Vagina (tissue), 2 donors: ENCODE measurements at places on chromosomes 2 and 18. TPM values are rescaled to one million over a fixed set of nuclear protein-coding genes. Genes with fewer than 3 reads are reported as not detected.

DCC gene
- total RNA-seq = not detected

EGR4 gene
- total RNA-seq = not detected

GRCh38 chr2:109197491-109198418 is 68.8 kb downstream of the SH3RF3 start:
- DNase-seq = no peak

GRCh38 chr2:144230448-144231085 is 289.4 kb downstream of the ZEB2 start:
- DNase-seq = no peak

DNA sequence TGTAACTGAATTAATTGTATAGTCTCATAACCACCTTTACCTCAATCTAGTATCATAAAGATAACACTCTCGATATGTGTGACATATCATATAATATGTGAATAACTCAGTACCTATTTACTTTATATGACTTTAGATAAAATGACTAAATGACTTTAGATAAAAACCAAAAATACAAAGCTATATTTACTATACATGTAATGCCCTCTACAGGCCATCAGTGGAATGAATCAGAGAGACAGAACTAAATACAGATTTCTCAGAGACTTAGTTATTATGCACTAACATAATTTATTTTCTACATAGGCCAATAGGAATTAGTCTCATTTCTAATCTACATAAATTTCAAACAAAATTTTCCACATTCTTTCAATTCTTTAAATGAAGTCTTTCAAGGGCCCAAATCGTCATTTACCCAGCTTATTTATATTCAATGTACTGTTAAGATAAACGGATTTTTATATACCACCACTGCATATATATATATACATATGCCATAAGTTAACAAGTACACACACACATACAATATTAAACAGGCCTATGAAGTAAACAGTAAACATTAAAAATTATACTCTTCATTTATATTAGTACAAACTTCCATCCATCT is 219.9 kb downstream of the EXOC6B start:
- DNase-seq = no peak

GRCh38 chr18:34978533-34978893 is 62.7 kb upstream of the MAPRE2 start:
- no peak for DNase-seq

GRCh38 chr2:98376996-98377395 is 30.7 kb downstream of the CNGA3 start:
- peak; percentile 72 for DNase-seq

GRCh38 chr2:159169187-159169586 is 117.3 kb downstream of the WDSUB1 start:
- no peak for DNase-seq

DNA sequence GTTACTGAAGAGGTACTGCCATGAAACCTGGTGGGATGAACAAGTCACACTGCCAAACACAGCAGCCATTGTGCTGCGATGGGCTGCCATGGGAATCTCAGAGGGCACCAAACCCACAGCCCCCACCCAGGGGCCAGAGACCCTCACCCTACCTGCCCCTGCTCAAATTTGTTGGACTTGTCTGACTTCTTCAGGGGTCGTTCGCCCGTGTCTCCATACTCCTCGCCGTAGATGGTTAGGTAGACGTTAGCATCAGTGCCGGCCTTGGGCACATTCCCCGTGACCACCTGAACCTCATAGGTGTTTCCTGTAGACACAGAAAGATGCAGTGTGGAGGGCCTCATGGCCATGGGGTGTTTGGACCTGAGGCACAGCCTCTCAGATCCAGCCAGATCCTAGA is 97.7 kb downstream of the LOXHD1 start:
- DNase-seq = no peak

DNA sequence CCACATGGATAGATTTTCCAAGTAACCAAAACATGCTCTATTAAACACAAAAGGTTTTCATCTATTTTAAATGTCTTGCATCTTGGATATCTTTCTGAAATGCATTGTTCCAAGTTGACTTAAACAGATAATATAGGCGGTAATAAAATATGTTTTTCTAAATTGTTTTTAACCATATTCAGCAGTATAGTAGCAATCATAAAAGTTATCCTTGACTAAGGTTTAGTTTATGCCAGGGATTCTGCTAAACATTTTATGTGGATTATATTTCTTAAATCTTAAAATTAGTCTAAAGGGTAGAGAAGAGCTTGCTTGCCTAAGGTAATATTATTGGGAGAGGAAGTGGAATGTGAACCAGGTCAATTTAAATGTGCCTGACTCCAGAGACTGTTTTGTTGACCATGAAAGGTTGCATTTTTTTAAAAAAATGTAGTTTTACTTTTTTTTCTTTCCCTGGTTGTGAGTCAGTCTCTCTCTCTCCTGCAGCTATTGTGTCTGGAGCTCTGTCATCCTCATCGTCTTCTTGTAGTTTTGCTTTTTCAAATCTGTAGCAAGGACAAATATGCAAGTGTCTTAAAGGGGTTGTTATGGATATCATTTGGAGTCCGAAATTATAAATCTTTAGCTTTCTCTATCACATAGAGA is 309.1 kb upstream of the COL3A1 start:
- no peak for DNase-seq

GRCh38 chr2:26298638-26299393 is 47.1 kb upstream of the SELENOI start:
- DNase-seq = no peak

- no peak for DNase-seq
Observed at GRCh38 chr2:15521641-15522181, 39.4 kb downstream of the NBAS start.
